ENCODE measurements at places on chromosomes 12 and 14.

- no peaks in the 10 kb centered on the region for H3K36me3 ChIP-seq
- H3K27ac ChIP-seq, result no peak overlapping the region
- no peaks in the 10 kb centered on the region for H3K27me3 ChIP-seq
- no peak overlapping the region for H3K4me3 ChIP-seq
- DNase-seq, result no peak
These were observed 189.6 kb upstream of the RPL10L start for GRCh38 chr14:46840944-46841720.

DNA sequence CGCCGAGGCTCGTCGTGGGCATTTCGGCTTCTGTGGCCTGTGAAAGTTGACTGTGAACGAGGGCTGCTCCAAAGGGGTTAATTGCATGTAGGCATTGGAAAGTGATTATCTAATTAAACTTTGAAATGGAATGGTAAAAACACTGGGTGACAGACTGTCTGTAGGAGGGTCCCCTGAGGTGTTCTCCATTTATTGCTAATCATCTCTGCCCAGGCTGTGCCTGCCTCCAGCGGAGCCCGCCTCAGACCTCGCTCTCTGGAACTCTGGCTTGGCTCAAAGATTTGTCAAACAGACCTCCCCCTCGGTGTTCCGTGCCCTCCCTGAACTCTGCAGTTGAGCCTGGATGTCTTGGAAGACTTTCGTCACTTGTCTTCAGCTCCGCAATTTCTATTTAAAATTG is 50.2 kb upstream of the VRK1 start:
- H3K27ac ChIP-seq, result no peak overlapping the region
- H3K4me1 ChIP-seq, result no peaks in the 10 kb centered on the region
- H3K27me3 ChIP-seq, result peaks cover 6% of the 10 kb centered on the region
- no peak for DNase-seq
- no peak overlapping the region for H3K4me3 ChIP-seq

DNA sequence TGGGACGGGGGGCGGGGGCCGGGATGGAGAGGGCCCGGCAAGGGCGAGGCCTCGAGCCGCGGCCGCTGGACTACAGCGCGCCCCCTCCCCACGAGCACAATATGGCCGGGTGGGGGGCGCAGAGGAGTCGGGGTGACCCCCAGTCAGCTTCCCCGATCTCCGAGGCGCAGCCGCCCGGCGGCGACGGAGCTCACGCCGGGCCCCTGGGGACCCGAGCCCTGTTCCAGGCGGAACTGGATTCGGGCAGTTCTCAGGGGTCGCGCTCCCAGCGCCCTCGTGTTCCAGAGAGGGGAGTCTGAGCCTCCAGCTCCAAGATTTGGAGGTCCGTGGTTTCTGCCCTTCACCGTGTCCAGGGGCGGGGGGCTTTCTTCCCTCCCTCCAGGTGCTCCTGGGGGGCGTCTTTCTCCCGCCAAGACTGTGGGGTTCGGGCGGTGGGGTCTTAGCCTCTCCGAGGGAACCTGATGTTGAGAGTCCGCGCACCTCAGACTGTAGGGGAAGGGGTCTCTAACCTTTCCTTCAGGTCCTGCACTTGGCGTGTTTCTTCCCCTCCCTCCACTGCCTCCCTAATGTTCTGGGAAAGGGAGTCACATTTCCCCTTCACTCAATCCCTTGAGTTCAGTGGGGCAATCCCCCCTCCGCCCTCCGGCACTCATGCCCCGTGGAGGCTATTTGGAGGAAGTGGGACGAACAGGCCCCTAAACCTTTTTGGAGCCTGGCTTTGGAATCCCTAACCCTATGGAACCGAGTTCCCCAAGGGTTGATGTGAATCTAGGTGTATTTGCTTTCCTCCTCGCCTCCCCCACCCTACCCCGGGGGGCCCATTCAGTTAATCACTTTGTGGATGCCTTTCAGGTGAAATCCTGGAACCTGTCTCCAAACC is 584 bp downstream of the ACVR1B start:
- H3K36me3 ChIP-seq, result 0 out of 2 replicates have a peak, but pooled peaks cover 4% of the 10 kb centered on the region
- DNase-seq, result no peak
- peaks cover 6% of the 10 kb centered on the region for H3K27me3 ChIP-seq
- H3K27ac ChIP-seq, result peak overlapping the region; percentile 48

DNA sequence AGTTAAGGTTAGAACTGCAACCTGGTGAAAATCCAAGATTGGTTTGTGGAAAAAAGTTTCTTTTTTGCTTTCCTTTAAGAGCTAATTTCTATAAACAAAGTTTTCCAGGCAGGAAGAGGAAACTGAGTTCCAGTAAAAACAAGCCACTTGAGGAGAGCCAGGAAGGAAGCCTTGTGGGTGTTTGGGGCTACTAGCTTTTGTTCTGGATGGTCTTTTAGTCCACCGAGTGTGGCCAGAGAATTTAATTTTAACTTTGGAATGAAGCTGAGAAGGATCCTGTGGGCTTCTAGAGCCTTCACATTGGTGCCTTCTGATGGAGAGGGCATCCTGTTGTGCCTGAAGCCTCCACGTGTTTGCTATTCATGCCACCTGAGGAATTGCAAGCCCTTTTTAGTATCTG is 327.9 kb downstream of the C12orf75 start:
- no peaks in the 10 kb centered on the region for H3K36me3 ChIP-seq
- no peaks in the 10 kb centered on the region for H3K27me3 ChIP-seq
- H3K27ac ChIP-seq, result no peak overlapping the region

All from SJSA1 (cell line).